ENCODE measurements at places on chromosomes 12 and 14.
A peak's percentile ranks its signal among the peaks of the same experiment; 100 is the strongest.

DNA sequence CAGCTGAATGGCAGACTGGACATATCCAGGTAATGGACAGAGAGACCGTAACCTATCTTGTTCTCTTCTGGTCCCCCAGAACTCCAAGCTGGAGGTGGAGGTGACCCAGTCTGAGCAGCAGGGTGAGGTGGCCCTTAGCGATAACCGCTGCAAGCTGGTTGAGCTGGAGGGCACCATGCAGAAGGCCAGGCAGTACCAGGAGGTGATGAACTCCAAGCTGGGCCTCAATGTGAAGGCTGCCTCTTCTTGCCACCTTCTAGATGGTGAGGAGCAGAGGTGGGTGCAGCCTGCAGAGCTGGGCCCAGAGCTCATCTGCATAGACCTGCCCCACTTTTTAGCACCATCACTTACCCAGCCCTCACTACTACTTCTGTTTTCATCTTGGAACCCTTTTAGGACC, 7.2 kb upstream of the KRT86 start:
- no peak for DNase-seq

- peak; percentile 55 for DNase-seq
These were observed 708.5 kb downstream of the C12orf50 start for GRCh38 chr12:87320724-87321123.

DNA sequence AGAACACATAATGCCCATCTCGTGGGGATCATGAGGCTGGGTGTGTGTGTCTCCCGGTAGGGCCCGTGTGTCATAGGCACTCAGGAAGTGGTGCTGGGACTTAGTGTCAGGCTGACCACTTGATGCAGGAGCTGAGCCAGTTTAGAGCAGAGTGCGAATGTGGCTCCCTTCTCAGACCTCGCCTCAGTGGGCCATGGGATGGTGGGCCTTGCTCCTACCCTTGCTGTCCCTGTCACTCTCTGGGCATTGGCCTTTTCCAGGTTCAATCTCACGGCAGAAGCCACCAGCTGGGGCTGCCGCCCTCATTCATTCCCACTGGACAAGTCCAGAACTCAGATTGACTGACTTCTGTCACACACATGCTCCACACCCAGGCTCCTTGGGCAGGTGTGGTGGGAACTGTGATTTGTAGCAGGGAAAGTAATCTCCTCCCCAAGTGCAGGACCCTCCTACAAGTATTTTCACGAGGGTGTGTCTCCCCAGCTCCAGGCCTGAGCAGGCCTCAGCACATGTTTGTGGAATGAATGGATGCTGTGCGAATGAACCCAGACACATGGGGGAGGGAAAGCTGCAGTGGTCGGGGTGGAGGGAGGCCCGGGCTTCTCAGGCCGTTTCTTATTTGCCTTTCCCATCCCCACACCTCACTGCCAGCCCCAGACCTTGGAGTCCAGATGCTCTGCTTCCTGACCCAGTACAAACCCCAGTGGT, 54.9 kb downstream of the BEGAIN start:
- no peak for DNase-seq

DNA sequence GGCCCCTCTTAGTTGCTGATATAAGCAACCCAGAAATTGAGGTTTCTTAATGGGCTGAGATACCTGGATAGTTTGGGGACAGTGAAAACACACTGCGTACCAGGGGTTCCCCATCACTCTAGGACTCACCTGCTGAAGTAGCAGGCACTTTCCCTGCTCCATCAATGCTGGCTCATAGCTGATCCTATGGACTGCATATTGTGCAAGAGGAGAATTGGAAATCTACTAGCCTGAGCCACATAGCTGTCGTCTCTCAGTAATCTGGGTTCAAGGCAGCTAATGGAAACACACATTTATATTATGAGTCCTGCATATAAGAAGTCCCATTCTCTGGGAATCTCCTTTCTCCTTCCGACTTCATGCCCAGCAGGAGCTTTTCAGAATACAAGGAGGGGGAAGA, 7.3 kb upstream of the DUSP6 start:
- no peak for DNase-seq

GRCh38 chr14:67446371-67447032, 34.5 kb upstream of the PLEK2 start:
- no peak for DNase-seq
